ENCODE measurements at places on chromosomes 1 and 21. TPM values are rescaled to one million over a fixed set of nuclear protein-coding genes. Genes with fewer than 3 reads are reported as not detected.

DNA sequence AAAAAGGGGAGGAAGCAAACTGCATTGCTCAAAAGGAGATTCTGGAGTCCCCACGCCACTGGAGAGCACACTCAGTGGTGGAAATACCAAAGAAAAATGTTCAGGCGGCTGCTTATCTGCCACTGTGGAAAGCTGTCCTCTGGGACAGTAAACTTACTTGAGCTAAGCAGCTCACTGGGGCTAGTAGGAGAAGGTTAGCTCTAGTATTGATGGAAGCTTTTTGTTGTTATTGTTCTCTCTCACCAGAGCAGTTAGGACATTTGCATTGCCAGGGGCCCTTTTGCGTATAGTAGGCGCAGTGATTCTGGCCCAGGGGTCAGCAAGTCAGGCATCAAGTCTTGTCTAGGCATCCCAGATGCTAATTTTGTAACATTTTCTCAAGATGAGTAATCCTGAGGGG, 15.6 kb downstream of the BACE2 start:
- DNase-seq = no peak

DNA sequence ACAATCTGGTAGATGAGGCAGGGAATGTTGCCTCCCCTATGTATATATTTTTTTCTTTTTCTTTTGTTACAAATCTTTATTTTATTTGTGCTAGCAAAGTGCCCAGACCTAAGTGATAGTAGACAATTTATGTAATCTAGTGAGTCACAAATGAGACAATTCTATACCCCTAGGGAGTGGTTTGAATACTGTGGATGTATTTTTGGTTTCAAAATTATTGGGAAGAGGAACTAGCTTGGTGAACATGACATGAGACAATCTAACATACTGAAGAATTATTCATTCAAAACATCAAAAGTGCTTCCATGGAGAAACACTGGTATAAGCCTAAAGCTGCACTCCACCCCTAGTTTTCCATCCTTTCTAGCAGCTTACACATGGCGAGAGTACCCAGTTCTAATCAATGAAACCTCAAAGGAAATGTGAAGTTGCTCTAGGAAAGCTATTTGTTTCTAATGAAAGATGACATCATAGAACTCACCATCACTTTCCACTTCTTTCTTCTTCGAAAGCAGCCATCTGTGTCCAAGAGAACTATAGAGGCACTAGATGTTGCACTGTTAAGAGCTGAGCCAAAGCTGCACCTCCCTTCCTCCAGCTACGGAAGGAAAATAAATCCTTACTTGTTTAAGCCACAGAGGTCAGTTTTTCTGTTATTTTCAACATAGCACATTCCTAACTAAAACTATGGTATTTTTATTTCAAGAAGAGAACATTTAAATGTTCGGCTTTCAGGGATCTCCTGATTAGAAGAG, 764.6 kb downstream of the LTN1 start:
- DNase-seq = no peak

- DNase-seq = no peak
These were observed 197.3 kb downstream of the FOXD2 start for GRCh38 chr1:47635111-47635510.

- no peak for DNase-seq
These were observed 86.0 kb downstream of the CCDC185 start for GRCh38 chr1:223479261-223479660.

DNA sequence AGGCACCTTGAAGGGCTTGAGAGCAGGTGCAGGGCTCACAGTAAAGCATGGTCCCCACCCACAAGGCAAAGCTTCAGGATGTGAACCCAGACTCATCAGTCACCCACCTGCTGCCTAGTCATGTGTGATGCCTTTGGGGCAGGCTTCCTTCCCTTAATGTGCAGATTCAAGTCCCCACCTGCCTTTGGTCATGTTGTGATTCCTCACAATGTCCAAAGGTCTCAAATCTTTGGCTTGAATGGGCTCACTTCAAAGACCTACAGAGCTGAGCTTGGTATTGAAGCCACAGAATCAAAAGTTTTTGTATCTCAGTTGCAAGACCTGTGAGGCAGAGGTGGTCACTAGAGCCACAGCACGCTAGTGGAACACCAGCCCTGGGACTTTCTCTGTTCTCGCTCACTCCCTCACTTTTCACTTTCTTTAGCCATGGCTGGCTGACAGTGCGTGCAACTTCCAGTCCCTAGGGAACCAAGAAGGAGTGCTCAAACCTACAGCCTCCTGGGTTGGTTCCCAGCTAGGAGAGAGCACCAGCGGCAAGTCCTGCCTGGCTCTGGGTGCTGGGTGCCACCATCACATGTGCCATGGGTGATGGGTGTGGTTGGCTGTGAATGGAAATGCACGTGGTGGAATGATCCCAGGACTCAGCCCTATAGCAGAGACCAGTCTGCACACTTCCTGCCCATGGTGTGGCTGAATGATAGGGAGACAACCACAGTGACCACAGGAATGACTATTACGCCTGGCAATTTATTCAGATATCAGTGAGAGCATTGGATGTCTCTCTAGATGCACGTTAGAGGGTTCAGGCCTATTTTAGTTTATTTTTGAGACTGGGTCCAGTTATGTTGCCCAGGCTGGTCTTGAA, 26.4 kb upstream of the CLIC6 start:
- DNase-seq = no peak

GRCh38 chr1:177346790-177347359, 176.1 kb downstream of the BRINP2 start:
- DNase-seq = peak; percentile 83

DNA sequence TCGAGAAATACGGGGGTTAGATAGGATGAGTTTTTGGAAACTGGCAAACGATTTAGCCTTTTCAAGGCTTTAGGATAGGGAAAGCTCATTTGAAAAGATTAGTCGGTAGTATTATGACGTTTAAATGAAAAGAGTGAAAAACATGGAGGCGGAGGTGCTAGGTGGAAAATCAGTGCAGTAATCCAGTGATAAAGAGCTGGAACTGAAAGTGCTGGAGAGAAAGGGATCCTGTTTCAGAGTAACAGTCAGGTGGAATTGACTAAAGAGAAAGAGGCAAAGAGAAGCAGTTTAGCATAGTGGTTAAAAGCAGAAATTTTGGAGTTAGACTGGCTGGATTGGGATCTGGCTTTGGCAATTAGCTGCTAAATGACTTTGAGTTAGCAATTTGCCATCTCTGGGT, 945 bp downstream of the WDR3 start:
- DNase-seq = no peak

- DNase-seq = peak; percentile 77
These were observed 23.5 kb downstream of the F11R start for GRCh38 chr1:160997323-160998038.

- no peak for DNase-seq
These were observed 348.8 kb downstream of the PTBP2 start for GRCh38 chr1:97070376-97070775.

GRCh38 chr1:167401260-167401873, 117.0 kb downstream of the CD247 start:
- DNase-seq = peak; percentile 71

GRCh38 chr1:9115351-9116205, 13.3 kb downstream of the GPR157 start:
- no peak for DNase-seq

GRCh38 chr1:110674337-110675059, at the start of gene KCNA3:
TSS of gene KCNA3 (minus strand) at chr1:110674940. CDS start at chr1:110674809, 131 bp downstream.
- peak; percentile 65 for DNase-seq

DNA sequence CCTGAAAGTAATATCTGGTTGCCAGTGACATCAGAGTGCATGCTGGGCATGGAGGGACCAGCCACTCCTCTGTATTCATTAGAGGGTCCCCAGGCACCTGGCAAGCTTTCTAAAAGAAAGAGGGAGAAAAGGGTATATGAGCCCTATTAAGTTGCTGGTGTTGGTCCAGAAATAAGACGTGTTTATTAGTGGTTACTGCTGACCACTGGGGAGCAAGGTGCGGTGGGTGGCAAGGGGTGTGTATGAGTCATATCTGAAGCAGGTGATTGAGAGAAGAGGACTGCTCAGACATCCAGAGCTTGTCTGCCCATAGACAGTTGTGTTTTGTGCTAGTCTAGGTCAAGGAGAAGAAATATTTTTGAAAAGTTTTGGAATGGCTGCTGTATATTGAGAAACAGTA, 298.1 kb downstream of the TM2D1 start:
- no peak for DNase-seq

DNA sequence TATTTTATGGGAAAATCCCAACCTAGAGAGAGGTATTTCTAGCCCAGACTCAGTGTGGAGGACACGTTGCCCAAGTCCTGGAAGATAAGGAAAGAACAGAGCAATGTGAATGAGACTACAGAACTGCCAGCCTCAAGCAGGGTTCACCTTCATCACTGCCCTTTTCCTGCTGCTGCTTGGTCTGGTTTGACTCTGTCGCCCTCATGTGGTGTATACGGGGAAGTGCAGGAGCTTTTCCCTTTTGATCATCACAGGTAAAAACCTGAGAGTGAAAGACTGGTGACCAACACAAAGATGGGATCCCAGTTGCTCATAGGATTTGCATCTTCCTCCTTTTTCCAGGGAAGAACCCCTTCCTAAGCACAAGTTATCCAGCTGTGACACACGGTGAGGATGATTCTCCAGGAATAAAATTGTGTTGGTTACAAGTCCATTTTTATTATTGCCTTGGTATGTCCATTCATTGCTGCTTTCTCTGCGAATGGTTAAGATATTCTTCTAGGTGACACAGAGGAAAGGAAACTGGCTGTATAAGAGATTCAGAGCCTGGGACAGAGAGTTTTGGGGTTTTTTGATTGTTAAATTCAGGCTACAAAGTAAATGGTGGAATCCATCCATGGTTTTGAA, 89.5 kb upstream of the CD53 start:
- peak; percentile 27 for DNase-seq

DNA sequence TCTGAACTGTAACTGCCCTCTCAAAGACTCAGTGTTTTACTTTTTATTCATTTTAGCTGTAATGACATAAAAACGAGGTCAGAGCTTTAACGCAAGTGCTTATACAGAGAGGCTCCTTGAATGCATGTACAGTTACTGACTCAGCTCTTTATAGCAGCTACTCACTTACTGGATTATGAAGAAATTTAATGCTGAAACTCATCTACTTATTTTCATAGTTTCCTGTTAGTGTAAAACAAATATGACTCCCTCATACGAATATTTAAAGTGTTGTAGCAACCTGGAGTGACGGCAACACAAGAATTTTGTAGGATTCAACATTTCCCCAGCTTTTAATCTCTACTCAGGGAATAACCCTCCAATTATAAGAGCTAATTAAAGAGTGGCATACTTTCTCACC, 32.7 kb downstream of the ADSS2 start:
- no peak for DNase-seq

- DNase-seq = no peak
These were observed 9.8 kb downstream of the PDZK1IP1 start for GRCh38 chr1:47179988-47180563.

DNA sequence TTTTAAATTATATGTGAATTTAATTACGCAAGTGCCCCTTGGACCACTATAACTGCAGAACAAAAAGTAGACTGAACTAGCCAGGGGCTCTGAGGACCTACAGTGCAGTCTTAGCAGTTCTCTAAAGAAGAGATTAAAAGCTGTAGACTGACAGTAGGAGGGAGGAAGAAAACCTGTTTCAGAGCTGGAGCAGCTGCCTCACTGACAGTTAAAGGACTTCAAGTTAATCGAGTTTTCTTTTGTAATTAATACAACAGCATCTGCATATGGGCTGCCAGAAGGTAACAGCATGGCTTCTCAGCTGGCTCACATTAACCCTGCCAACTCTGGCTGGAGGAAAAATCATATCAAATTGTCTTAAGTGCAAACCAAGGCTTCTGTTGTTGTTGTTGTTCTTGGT, 19.9 kb downstream of the DSTYK start:
- DNase-seq = no peak

DNA sequence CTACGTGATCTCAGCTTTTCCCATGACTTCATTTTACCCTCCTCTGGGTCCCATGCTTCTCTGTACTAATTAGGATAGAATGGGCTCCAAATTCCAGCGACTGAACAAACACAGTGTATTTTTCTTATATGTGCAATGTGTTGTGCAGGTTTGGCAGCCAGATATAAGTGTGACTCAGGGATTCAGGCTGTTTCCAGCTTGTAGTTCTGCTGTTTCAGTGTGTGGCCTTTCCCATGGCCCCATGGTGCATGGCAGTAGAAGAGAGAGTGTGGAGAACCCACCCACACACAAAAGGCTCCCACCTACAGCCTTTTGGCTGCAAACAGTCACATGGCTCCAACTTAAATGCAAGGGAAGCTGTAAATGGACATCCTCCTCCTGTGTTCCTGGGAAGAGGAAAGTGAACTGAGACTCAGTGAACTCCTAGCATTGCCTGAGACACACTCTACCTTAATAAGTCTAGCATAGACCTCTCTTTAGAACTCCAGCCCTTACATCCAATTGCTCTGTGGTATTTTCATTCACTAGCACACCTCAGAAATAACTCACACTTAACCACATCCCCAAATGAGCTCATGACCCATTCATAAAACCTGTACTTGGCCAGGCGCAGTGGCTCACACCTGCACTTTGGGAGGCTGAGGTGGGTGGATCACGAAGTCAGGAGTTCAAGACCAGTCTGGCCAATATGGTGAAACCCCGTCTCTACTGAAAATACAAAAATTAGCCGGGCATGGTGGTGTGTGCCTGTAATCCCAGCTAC, 58.7 kb downstream of the KIAA0040 start:
- no peak for DNase-seq

DNA sequence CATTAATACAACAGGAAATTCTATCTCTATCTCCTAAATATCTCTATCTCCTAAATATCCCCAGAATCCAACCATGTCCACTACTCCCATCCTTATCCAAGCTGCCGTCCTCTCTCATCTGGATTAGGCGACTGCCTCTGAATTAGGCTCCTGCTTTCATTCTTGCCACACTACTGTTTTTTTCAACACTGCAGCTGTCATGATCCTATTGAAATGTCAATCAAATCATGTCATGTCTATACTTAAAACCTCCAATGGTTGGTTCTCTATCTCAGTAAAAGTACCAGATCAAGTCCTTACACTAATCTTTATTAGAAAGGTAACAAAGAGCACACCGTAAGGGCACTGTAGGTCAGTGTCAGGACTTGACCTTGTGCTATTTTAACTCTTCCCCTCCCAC, 82.0 kb upstream of the NFIA start:
- DNase-seq = no peak

- DNase-seq = no peak
These were observed 22.2 kb downstream of the ETV3L start for GRCh38 chr1:157077394-157077793.

- DNase-seq = no peak
These were observed 2.4 kb downstream of the SSX2IP start for GRCh38 chr1:84687714-84688462.

Gene HES4
- total RNA-seq = 140 TPM

Gene MECR
- 12.2 TPM for total RNA-seq

Gene KIF14
- total RNA-seq = 0.40 TPM

Gene TNFRSF8
- 0.16 TPM for total RNA-seq

Gene SELL
- not detected for total RNA-seq

Gene PRUNE1
- 27.2 TPM for total RNA-seq

Gene ARL8A
- total RNA-seq = 9.0 TPM

Gene NES
- total RNA-seq = 3.3 TPM

Gene TMEM82
- 13.2 TPM for total RNA-seq

Gene F5
- 0.37 TPM for total RNA-seq

Gene ZCCHC17
- total RNA-seq = 16.5 TPM
